ENCODE measurements at places on chromosomes 6 and 20.
A peak's percentile ranks its signal among the peaks of the same experiment; 100 is the strongest.

GRCh38 chr6:134510920-134511319 is 193.0 kb upstream of the SGK1 start:
- no peak for DNase-seq

DNA sequence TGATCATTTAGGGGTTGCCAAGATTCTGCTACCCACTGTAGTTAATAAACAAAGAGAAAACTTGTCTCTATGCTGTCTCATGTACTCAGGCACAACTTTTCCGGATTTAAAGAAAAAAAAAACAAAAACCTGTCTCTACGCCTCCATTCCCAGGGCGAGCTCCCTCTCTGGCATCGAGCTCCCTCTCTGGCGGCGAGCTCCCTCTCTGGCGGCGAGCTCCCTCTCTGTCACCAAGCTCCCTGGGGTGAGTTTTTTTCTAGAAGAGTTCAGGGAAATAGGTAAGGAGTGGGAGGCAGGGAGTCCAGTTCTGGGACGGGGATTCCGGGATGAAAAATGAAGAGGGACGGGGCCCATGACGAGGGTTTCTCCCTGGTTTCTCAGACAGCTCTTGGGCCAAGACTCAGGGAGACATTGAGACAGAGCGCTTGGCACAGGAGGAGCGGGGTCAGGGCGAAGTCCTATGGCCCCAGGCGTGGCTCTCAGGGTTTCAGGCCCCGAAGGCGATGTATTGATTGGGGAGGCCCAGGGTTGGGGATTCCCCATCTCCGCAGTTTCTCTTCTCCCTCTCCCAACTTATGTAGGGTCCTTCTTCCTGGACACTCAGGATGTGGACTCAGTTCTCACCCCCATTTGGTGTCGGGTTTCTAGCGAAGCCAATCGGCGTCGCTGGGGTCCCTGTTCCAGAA is 16.5 kb upstream of the HLA-A start:
- DNase-seq = no peak

DNA sequence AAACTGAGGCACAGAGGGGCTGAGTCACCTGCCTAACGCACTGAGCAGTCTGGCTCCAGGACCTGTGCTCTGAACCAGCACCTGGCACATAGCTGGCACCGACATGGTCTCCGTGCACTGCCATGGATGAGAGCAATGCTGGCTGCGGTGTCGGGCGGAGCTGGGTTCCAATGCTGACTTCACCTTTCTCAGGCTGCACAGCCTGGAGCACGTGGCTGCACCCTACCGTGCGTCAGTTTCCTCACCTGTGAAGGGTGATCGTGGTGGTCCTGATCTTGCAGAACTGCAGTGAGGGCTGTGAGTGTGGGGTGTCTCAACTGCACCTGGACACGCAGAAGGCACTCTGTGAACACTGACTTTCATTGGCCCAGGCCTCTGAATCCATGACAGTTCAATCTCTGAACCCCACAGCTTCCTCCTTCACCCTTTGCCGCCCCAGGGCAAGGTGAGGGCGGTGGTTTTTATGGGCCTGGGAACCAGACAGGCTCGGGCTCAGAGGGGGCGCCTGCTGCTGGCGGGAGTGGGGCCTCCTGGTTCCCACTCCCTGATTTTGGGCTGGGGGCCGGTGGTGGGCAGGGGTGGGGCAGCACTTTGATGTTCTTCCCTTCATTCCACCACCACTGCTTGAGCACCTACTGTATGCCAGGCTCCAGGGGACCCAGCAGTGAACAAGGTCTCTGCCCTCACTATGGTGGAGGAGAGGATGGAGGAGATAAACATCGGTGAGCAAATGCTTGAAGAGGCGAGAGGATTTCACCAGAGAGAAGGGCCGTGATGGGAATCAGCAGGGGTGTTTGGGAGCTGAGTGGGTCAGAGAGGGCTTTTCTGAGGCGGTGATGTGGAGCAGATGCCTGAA is 102.9 kb downstream of the CEBPB start:
- no peak for DNase-seq

DNA sequence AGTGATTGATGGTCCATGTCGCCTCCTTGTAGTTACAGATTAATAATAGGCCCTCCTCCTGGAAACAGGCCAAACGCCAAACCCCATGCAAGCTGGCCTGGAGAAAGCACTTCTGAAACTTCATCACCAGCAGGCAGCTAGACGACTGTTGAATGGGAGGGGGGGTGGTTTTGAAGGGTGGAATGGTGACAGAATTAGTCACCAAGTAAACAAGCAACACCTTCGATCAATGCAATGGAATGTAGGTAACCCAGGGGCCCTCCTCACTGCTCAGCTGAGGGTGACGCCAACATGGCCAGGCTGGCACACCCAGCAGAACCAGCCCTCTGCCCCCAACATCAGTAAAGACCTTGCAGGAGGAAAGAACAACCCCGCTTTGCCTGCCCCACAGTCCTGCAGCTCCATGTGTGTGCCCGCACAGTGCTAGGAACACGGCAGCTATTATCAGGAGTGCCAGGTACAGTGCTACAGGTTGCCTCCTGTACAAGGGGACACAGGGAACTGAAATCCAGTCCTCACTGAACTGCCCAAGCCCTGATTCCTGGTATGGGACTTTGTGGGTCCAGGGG is 2.7 kb downstream of the BCAS1 start:
- peak; percentile 36 for DNase-seq

DNA sequence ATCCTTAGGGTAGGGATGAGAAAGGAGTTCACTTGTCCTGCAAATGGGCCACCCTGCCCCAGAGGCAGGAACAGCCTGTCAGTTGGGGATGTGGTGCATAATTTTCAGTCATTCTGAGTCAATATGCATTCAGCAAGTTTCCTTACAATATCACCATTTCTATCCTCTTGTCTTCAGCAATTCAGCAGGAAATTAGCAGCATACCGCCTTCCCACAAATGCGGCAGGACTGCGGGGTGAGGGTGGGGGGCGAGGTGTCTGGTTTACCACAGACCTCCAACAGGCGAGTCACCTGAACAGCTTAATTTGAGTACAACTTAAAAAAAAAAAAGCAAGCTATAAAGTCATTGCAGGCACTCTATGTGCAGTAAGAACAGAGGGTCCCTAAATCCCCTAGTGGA is 126.8 kb downstream of the MAP3K7 start:
- no peak for DNase-seq

GRCh38 chr20:38836991-38837390 is 31.5 kb downstream of the PPP1R16B start:
- no peak for DNase-seq

GRCh38 chr20:6040958-6041807 is 12.7 kb downstream of the LRRN4 start:
- no peak for DNase-seq

- DNase-seq = no peak
Measured at GRCh38 chr20:1418350-1418749, 25.5 kb upstream of the FKBP1A start.

GRCh38 chr6:33417128-33417902 is 592 bp downstream of the CUTA start:
- peak; percentile 16 for DNase-seq

GRCh38 chr6:104604685-104605084 is 255.0 kb downstream of the HACE1 start:
- no peak for DNase-seq

DNA sequence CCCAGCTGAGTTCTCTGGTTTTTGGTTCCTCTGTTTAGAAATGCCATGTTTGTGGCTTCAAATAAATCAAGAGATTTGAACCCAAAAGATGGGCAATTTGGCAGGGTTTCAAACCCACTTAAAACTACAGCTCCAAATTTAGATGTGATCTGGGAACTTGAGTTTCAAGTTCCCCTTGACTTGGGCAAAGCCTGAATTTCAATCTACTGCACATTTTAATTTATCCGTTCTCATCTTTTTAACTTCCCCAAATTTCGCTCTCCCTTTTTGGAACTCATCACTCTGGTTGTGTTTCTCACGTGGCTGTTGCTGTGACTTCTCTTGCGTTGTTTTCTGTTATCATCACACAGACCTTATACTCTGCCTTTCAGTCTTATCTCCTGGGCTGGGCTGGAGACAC is 230.9 kb downstream of the CDC5L start:
- DNase-seq = no peak

- DNase-seq = peak; percentile 34
Measured at GRCh38 chr6:12233693-12234571, 56.2 kb upstream of the EDN1 start.

DNA sequence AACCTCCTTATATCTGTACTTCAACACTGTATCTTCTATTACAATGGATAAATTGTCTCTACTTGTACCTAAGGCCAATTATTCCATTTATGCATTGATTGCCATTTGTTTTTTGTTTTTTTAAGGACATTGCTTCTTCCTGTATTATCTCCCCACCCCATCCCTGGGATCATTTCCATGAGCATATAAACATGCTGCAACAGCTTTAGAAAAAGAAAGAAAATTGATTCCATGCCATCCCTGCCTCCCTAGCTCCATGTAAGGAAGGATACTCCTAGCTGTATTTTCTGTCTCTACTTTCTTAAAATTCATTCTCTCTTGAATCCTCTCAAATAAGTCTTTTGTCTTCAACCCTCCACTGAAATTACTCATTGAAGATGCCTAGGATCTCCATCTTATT is 101.8 kb upstream of the SIM1 start:
- no peak for DNase-seq

DNA sequence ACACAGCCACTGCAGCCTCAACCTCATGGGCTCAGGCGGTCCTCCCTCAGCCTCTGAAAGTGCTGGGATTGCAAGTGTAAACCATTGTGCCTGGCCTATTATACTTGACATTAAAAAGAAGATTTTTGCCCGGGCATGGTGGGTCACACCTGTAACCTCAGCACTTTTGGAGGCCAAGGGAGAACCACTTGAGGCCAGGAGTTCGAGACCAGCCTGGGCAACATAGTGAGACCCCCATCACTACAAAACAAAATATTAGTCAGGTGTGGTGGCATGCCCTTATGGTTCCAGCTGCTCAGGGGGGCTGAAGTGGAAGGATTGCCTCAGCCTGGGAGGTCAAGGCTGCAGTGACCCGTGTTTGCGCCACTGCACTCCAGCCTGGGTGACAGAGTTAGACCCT is 42.4 kb downstream of the FAM217A start:
- DNase-seq = no peak

DNA sequence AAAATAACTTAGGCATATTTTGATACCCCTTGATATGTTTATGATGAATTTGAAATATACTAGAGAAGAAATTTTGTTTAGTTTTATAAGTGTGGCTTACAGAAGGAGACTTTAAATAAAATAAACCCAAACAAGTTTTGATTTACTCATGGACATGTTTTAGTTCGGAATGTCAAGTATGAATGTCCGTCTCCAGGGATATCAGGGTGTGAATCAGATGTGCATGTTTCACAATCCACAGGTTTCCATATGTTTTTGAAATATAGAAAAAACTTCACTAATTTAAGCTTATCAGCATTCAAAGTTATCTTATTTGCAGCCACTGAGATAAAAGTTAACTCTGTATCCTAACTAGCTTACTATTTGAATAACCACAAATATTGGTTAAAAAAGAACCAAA is 51.5 kb downstream of the PLCB1 start:
- no peak for DNase-seq

GRCh38 chr6:32117461-32117860 is 8.3 kb upstream of the TNXB start:
- DNase-seq = no peak

DNA sequence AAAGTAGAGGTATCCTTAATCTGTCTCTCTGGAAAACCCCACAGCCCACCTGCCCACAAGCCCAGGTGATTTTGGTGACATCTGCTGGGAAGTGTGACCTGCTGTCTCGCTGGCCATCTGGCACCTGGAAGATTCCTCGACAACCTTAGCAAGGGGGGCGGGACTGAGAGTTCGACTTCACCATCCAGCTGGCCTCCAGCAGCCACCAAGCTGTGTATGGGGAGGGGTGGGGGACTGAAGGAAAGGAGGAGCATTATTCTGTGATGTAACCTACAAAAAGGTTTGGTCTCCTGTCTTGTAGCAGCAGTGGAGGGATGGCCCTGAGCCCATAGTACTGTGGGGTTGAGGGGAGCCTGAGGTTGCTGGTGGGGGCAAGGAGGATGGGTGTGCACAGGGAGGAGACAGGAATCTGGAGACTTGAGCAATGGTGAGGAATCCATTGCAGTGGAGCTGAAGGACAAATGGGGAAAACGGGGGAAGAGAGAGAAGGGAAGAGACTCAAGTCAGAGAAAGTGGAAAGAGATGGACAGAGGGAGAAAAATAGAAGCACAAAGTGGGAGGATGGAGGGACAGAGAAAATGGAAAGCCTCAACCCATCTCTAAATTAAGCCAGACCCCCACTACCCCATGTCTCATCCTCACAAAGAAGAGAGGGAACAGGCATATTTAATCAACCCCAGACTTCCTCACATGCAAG is 4.0 kb downstream of the LY6G6F start:
- no peak for DNase-seq

DNA sequence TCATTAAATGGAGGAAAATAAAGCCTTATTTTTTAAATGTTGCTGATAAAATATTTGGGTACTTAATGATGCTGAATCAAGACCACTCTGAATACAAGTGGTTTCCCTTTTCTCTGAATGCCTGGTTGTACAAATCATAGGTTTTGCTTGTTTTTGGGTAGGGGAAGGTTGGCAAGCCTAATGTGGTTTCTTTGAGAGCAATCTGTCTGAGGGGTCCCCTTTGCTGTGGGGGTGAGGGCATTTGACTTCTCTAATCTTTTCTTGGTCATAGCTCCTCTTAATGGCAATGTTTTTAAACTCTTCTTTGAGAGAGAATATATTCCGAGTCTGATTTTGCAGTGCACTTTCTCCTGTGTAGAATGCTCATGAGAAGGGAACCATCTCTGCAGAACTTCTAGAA is 99.2 kb downstream of the SOX4 start:
- DNase-seq = no peak

DNA sequence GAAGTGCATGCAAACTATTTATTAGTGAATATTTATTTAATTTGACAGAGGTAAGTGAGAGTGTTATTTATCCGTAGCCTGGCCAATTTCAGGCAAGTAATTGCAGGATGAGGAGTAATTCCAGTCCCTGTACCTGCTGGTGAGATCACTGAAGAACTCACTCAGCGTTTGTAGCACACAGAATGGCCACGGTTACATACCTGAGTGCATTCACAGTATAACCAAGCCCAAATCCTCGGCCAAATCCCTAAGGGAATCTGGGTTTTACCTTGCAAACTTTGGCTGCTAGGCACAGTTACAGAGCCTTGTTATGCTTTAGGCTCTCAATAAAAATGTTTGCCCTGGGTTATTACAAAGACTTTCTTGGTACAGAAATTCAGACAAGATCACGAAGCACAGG is 93.3 kb downstream of the KCNQ5 start:
- peak; percentile 34 for DNase-seq

GRCh38 chr6:120473804-120474203 is 860.5 kb downstream of the TBC1D32 start:
- DNase-seq = no peak

DNA sequence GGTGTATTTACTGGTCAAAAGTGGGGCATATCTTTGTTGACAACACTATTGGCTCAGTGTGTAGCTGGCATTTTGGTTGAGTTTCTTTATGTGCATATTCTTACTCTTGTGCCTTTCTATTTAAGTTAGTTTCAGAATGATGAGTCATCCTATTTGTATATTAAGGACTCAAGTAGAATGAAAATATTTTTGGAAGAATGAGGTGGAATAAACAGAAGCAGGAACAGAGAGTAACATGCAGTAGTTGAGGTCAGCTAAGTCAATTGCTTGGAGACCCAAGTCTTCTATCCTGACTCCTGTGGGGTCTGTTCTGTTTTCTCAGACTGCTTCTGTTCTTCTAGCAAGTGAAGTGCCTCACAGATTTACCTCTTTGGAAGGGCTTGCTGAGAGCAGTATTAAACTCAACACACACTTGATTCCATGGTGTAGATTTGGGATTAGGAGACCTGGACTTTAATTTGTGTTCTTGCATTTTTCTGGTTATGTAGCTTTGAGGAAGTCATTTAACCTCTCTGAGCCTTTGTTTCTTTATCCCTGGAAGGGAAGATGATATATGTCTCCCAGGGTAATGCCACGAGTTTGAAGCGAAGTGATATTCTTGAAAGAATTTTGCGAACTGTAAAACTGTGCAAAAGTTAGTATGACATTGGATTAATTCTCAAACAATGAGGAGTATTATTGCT is 324.3 kb downstream of the QKI start:
- no peak for DNase-seq

Measured in thyroid gland (tissue), 4 donors.